ENCODE measurements at places on chromosomes 3 and 15.

DNA sequence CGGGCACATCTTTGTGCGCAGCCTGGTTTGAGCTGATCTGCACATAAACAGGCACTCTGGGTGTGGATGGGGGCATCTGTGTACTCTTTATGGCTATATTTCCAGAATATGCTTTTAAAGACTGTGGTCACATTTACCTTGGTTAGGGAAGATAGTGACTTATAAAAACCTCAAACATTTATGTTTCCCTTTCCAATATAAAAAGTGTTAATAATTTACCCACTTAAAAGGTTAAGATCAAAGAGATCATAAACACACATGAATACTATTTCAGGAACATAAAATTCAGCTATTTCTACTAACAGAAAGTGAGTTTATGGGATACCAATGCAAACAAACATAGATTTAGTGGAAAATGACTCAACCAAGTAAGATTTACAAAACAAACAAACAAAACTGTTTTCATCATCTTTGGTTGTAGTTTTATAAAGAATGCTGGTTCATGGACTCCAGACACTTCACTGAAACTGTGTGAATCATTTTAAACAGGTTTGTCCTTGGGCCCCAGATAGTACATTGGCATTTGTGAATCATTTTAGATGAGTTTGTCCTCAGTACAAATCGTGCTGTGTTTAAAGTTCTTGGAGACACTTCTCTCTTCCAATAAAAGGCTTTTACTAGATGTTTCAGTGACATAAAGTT, 253.5 kb upstream of the CTDSPL start:
- no peak for DNase-seq

DNA sequence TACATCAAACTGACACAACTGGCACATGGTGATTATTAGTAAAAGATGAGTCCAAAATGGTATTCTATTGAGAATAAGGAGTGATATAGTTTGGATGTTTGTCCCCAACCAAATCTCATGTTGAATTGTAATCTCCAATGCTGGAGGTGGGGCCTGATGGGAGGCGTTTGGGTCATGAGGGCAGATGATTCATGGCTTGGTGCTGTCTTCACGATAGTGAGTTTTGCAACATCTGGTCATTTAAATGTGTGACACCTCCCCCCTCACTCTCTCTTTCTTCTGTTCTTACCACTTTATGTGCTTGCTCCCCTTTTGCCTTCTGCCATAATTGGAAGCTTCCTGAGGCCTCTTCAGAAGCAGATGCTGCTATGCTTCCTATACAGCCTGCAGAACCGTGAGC, 90.6 kb downstream of the RSL24D1 start:
- no peak for DNase-seq

DNA sequence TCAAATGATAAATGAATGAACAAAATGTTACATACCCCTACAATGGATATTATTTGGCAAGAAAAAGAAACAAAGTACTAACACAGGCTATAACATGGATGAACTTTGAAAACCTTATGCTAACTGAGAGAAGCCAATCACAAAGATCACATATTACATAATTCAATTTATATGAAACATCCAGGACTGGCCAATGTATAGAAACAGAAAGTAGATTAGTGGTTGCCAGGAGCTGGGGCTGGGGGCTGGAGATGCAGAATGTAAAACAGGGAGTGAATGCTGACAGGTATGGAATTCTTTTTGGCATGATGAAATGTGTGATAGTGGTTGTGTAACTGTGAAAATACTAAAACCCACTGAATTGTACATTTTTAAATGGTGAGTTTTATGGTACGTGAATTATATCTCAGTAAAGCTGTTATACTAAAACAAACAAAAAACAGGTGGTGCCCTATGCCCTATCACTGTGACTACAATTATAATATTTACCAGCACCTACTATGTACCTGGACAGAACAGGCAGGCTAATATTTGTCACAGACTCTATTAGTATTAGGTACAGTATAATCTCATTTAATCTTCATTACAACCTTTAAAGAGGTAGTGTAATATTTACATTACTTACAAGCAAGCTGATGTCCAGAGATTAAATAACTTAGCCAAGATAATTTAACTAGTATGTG, 90.0 kb downstream of the ETFA start:
- no peak for DNase-seq

DNA sequence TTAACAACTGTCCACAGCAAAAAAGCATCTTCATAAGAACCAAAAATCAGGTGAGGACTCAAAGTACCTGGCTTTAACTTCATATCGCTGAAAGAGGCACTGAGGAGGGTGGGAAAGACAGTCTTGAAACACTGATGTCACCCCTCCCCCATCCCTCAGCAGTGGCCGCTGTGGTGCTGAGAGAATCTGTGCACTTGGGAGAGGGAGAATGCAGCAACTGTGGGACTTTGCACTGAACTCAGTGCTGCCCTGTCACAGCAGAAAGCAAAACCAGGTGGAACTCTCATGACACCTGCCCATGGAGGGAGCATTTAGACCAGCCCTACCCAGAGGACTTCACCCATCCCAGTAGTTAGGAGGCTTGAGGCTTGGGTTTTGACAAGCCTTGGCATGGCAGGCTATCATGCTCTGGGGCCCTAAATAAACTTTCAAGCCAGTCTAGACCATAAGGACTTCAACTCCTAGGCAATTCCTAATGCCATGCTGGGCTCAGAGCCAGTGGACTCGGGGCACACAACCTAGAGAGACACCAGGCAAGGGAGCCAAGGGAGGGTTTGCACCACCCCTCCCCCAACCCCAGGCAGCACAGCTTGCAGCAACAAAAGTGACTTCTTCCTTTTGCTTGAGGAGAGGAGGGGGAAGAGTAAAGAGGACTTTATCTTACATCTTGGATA, 6.1 kb upstream of the ZSCAN2 start:
- no peak for DNase-seq
